ENCODE measurements at places on chromosomes 3 and 15.

- DNase-seq: no peak
Observed at GRCh38 chr3:175865724-175866123, 1006.6 kb downstream of the NAALADL2 start.

- DNase-seq: no peak
Observed at GRCh38 chr3:51063053-51063452, 322.0 kb upstream of the MANF start.

- no peak for DNase-seq
Observed at GRCh38 chr3:73321286-73321999, 260.0 kb downstream of the EBLN2 start.

- DNase-seq: no peak
Observed at GRCh38 chr15:81098861-81099651, 35.0 kb upstream of the CFAP161 start.

- DNase-seq: no peak
Observed at GRCh38 chr3:129112308-129113052, 9.1 kb downstream of the RAB43 start.

DNA sequence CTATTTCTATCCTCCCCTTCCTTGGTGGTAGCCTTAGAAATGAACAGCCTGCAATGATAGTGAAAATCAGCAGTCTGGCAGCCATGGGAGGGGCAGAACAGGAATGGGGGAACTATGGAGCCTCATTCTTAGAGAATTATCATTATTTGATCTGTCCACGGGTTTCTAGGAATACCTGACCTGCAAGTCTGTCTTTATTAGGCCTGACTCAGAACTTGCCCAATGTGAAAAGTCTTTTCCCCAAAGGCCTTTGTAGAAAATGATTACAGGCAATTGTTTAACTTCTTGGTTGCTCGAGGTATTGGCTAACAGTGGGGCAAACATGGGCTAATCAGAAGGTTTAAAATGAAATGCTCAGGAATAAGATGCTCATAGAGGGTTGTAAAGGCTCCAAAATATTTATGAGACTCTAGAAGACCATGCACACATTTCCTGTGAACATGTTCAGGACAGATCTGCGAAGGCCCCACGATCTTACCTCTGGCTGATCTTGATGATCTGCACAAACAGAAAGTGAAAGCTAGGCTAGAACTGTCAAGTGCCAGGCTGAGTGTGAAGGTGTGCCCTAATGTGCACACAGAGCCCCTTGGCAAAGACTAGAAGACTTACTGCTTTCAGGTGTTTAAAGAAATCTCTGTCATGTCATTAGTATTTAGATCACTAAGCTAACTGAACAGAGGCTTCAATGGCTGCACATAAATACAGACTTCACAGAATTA lies 39.6 kb upstream of the LAMP3 start:
- DNase-seq: no peak

GRCh38 chr3:172465281-172465680 lies 17.0 kb upstream of the GHSR start:
- DNase-seq: no peak

DNA sequence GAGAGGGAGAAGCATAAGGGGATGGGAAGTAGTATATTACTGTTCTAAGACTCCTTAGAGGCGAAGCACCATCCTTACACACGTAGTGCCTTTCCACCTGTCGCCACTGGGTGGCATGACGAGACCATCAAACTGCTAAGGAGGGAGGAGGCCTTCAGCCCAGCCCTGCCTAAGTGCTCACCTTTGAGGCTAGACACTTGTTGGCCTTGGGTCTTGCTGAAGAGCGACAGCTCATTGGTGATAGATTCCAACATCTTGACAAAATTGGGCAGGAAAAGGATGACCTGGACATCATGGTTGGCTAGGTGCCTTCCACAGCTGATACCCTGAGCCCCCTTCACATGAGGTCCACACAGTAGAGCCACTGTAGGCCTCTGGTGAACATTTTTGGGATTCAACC lies 19.6 kb downstream of the CLK3 start:
- no peak for DNase-seq

DNA sequence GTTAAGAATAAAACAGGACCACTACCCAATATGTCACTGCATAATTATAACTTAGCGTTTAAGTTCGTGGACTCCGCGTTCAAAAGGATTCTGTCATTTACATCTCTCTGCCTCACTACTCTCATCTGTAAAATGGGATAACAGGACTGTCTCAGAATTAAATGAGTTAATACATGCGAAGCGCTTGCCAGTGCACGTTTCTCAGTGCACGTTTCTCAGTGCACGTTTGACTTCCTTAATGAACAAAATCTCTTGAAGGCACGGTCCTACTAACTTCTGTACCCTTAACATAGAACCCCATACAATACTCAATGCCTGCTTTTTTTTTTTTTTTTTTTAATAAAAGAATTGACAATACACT lies 499 bp downstream of the RABL3 start:
- DNase-seq: no peak

DNA sequence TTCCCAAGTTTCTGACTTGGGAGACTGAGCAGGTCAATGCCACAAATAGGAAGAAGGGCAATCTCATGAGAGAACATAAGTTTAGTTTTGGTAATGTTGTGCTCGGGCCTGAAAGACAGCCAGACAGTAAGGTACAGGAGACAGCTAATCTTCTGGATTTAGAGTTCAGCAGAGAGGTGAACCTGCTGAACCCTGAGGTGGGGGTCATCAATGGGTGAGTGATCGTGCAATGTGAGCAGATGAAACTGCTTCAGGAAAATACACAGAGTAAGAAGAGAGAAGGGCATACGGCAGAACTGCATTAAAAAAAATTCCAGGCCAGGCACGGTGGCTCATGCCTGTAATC lies 23.3 kb downstream of the RUBCN start:
- no peak for DNase-seq

GRCh38 chr3:104519068-104519467 lies 847.6 kb upstream of the ALCAM start:
- no peak for DNase-seq

DNA sequence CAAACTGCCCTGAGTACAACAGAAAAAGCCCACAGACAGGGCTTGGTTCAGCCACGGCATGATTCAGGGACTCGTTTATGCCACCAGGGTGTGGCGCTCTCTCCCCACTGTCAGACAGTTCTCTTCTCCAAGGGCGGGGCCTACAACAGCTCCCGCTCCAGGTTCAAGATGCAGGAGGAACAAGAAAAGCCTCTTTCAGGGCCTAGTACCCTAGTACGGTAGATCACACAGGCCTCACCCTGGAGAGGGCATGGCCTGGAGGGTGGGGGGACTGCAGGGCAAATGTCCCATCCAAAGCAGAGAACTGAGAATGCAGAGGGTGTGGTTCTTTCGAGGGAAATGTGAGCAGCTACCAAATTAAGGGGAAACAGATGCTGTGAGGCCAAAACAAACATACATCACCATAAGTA lies 12.0 kb downstream of the MESD start:
- DNase-seq: no peak

DNA sequence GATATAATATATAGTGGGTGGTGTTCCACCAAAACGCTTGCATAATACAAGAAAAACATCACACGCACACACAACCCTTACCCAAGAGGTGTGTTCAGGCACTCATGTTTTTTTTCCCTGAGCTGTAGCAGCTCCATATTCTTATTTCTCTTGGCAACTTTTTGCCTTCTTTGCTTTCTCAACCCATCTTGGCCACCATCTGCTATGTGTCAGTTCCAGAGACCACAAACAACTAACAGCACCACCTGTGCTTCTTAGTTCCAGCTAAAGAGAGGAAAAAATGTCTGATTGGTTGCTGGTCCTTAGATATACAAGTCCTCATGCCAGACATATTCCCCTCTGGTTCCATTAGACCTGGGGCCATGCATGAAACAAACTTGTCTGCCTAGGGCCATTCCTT lies 11.9 kb downstream of the ACTC1 start:
- DNase-seq: no peak

- no peak for DNase-seq
Observed at GRCh38 chr3:117565777-117566176, 856.2 kb downstream of the TUSC7 start.

- no peak for DNase-seq
Observed at GRCh38 chr3:5188419-5189221, 1.1 kb downstream of the EDEM1 start.

DNA sequence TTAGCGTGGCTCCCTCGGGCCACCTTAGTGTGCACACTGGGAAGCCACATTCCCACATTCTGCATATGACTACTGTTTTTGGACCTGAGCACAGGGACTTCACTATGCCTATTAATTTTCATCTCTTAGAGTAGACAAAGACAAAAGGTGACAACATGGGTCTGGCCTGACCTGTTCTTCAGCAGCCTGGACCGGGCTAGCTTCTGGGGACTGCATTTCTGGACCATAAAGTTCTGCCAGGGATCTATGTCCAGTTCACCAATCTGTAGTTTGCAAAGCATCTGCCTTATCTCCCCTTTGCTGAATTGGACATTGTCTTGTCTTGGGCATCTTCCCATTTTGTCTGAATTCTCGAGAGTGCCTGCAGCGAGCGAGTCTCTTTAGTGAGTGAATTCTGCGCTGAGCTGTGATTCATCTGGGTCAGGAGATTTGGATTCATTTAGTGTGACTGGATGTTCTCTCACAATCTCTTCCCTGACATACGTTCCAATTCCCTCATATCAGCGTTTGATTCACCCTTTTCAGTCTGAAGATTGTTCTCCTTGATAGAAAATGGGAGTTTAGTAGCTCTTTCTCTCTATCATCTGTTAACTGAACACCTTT lies 112.2 kb upstream of the PLXNA1 start:
- no peak for DNase-seq

- no peak for DNase-seq
Observed at GRCh38 chr3:123357275-123357674, 91.6 kb downstream of the ADCY5 start.

DNA sequence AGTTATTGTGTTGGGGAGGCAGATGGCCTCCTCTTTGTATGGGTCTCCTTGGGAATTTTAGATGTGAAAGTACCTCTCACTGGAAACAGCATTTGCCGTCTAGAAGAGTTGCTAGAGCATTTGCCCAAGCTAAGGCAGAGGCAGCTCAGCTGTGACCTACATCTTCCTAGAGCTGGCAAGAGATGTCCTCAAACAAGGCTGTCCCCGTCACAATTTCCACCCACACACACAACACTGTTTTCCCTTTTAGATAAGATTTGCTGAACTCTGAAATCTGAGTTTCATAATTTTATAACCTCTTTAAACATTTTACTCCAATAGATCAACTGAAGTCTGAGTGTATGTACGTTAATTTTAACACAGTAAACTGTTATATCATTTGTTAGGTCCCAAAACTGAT lies 352.6 kb downstream of the EPHB1 start:
- DNase-seq: no peak

DNA sequence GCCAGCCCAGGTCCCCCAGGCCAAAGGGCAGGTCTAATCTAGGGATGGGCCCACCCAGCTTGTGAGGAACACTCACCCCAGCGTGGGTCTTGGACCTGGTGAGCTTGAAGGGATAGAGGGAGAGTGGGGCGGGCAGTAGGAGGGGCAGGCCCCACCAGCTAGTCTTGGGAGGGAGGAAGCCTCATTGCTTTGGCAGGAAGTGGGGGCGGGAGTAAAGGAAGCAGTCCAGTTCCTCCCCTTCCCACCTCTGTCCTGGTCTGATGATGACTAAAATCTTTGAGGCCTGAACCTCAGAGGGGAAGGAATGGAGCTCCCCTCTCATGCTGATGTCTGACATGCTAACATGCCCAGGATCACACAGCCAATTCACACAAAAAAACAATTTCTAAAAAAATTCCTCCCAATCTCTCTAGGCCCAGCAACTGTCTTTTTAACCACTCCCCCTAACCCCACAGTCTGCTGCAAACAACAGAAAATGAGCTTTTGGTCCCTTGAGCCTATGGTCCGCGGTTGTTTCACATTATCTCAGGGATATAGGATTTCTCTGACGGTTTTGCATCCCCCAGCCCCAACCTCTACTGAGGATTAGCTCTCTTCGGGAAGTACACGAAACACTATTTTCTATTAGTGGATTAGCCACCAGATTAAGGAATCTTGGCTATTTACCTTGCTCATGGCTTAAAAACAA lies 30.7 kb upstream of the DUSP7 start:
- DNase-seq: no peak

DNA sequence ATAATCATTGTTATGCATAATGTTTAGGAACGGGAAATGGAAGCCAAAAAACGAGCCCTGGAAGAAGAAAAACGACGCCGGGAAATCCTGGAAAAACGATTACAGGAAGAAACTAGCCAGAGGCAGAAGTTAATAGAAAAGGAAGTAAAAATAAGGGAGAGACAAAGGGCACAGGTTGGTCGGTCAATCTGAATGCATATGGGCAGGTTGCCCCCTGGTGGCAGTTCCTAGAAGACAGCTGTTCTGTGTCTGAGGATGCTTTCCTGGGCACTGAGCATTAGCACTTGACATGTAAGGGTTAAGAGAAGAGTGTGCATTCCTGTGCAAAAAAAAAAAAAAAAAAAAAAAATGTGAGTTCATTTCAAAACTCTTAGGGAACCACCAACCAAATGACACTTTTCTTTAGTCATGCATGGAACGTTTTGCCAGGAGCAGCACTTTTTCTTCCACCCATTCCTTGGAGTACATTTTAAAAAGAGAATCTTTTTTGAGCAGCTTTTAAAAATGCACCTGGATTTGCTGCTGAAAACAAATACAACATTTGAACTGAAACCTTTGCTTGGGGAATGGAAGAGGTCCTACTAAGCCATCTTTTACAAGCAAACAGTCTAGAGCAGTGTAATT lies 11.1 kb upstream of the ABHD10 start:
- DNase-seq: peak; percentile 10

DNA sequence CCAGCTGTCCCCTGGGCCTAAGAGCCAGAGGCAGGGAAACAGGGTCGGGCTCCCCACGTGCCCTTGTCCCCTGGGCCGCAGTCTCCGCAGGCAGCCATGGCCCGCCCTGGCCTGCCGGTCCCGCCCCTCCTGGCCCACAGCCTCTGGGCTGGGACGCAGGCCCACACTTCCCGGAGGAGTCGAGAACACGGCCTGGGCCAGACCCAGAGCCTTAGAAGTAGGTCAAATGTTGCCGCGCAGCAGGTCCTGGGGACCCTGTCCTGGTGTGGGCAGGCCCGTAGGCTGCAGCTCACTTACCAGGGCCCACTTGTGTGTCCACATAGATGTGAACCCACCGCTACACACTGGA lies 4.3 kb upstream of the MYL3 start:
- no peak for DNase-seq

- no peak for DNase-seq
Observed at GRCh38 chr3:10492364-10493201, 12.8 kb downstream of the ATP2B2 start.

DNA sequence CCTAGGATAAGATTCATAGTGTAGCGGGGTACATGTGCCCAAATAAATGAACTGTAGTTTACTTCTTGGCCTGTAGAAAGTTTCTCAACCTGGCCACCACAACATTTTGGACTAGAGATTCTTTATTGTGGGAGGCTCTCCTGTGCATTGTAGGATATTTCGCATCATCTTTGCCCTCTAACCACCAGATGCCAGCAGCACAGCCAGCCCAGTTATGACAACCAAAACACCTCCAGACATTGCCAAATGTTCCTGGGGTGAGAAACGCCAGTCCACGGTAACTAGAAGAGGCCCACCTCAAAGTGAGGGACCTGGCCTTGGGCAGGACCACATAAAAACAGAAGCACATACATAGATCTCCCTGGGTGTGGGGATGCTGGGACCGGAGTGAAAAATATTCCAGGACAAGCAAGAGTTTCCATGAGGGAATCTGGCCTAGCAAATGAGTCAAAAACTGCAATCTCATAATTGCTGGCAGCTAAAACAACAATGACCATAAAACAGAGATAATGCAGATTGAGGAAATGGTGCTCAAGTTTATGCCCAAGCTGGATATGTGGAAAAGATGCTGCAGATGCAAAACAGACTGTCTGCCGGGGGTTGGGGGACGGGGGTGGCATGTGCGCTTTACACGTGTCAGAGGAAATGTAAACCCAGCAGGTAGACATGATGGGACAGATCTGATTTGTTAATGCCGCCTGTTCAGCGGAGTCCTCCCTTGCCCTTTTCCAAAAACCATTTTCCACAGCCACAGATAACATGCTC lies 39.7 kb downstream of the ARHGEF3 start:
- DNase-seq: no peak

Data from GOT3 (cell line).